NCI-H2107 (cell line): ENCODE measurements at places on chromosomes 2 and 18.

DNA sequence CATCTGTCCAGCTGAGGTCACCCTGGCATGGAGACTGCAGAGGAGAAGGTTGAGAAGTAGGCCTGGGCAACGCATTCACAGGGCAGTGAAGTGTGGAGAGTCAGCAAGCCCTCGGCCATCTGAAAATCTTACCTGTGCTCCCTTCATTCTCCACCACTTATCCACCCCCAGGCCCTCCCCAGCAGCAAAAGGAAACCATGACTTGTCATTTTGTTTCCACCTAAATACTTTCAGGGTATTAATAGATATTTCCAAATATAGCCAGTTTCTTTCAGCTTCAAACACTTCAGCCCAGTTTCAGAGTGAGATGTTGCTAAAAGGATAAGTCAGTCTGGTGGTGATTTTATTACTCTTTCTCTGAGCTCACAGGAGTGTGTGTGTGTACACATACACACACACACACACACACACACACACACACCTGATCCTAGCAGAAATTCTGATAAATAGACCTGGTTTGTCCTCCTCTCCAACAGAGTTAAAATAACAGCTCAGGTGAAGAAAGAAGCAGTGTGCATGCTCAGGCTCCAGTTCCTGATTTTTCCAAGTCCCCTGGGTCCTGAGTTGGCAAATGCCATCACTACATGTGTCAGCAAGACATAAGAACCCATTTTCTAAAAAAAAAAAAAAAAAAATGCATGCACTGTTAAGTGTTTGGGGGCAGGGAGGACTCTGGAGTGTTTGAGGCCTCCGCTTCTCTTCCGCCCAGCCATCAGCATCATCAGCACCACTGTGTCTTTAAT lies 82.8 kb downstream of the LOXHD1 start:
- no peak for DNase-seq

DNA sequence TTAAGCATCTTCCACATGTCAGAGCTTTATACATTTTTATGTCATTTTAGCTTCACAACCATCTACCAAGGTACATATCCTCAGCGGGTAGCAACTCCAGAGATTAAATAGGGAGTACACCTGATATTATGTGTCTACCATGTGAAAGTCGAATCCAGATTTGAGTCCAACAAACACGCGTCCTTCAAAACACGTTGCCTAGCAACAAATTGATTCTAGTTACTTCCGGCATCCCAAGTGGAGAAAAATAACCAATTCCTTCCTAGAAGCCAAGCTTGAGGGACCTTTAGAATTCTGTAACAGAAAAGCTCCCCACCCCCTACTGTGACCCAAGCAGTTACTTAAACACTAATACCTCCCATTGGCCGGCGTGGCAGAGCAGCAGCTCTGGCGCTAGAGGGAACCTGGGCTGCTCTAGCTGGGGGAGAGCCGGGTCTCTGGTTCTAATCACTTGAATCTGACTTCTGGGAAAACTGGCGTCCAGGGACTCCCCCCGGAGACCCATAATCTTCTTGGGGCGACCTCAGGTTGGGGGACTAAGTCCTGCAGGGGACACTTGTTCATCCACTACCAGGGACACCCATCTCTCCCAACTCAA lies at the start of gene ERICH2:
ERICH2 (plus strand) TSS at position 371 of the 598 bp plus-strand sequence. CDS start 304 bp downstream, outside the sequence.
- DNase-seq: peak; percentile 65

GRCh38 chr2:178394859-178395258 lies 56.1 kb downstream of the PRKRA start:
- DNase-seq: no peak

DNA sequence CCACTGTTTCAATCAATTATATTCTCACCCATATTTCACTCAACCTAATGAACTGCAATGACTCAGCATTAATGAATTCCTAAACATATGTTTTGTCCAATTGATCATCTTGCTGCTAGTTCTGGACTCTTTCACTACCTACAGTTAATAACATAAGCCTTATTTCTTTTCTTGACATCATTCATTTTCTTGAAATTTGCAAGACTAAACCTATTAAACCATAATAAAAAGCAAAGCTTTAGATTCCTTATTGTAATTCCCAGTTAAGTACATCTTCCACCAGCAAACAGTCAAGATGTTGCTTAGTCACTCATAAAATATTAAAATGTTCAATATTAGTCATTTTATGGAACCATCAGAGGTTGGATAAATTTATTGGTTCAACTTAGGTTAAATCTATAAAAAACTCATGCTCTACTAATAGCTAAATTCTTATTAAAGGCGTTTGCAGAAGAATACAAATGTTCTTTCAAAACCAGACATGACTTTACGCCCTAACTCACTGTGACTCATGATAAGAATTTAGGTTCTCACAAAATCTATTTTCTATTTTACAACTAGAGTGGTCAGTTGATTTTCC lies 599.4 kb downstream of the RNF144A start:
- no peak for DNase-seq

DNA sequence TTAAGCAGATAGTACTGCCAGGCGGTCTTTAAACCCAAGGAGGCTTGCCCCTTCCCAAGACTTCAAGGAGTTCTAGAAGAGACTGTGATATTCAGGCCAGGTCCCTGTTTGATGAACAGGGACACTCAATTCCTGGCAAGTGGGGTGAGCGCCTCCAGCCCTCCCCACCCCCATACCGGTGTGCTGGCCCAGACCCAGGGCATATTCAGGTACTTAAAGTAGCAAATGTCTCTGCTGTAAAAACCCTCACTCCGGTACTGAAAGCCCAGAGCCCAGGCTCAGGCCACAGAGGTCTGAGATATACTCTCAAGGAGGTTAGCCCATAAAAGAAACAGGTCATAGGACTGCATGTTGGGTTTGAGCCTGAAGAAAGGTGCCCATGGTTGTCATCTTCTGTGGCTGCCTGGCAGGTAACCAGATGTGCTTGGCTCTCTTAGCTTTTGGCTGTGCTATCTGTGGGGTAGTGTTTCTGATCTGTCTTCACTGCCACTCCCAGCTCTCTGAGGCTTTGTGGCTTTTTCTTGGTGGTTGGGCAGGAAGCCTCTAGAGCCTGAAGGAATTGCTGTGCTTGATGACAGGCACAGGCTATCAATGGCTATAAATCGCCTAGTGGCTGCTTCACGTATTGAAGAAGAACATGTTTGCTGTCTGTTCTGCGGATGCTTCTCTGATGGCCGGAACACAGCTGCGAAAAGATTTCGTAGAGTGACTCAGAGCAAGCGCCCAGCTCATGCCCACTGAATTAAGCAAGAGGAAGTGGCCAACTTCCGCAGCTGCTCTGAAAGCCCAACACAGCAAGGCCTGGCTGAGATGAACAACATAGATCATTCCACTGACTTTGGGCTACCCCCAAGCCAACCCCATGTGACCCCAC lies 63.3 kb upstream of the ALPP start:
- no peak for DNase-seq

GRCh38 chr2:191155608-191156071 lies 4.8 kb upstream of the STAT4 start:
- DNase-seq: no peak
